ENCODE measurements at places on chromosomes 7 and 10.

GRCh38 chr7:68417002-68417401 is 1181.3 kb upstream of the AUTS2 start:
- DNase-seq: no peak

DNA sequence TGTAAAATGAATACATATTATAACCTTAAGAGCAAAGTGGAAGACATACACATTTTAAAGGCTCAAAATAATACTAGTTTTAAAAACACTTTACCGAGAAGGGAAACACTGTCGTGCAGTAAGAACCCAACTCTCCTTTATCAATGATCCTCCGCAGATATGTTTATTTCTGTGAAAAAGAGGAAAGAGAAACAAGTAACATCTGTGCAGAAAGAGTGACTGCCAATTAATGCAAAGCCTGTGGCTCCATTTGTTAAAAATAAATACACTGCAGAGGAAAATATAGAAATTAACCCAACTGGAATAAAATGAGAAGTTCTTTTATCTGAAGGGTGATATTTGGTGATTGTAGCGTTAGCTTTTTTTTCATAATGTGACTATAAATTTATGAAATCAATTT is 62.7 kb downstream of the HGF start:
- DNase-seq: no peak

DNA sequence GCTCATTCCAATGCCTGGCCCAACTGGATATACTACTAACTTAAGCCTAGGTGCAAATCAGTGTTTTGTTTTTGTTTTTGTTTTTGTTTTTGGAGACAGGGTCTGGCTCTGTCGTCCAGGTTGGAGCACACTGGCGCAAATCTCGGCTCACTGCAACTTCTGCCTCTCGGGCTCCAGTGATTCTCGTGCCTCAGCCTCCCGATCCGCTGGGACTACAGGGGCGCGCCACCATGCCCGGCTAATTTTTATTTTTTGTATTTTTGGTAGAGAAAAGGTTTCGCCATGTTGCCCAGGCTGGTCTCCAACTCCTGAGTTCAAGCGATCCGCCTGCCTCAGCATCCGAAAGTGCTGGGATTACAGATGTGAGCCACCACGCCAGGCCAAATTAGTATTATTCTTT is 1.6 kb downstream of the PPP3CB start:
- DNase-seq: no peak

DNA sequence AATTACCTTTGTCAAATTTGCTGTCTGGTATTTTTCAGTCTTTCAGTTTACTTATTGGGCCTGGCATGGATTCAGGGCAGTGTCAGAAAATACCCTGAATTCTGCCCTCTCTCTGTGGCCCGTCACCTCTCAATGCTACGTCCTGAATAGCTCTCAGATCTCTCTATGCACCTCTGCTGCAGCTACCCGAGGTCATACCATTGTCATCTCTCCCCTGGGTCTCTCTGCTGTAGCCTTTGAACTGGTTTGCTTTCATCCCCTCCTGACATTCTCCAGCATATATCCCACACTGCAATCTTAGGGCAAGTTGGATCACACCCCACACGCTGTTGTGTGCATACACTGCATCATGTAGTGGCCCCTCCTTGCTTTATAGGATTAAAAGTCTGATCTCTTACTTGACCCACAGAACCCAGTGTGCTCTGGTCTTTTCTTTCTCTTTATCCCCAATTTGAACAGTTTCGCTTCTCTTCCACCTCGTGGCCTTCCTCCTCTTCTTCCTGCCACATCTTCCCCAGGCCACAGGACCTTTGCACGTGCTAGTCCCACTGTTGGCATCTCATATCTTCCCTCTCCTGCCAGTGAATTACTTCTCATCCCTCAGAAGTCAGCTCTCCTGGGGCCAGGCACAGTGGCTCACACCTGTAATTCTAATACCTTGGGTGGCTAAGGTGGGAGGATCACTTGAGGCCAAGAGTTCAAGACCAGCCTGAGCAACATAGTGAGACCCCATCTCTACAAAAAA is 372.9 kb downstream of the GALNT17 start:
- DNase-seq: no peak

GRCh38 chr10:44017483-44018145 is 367.3 kb downstream of the CXCL12 start:
- no peak for DNase-seq

DNA sequence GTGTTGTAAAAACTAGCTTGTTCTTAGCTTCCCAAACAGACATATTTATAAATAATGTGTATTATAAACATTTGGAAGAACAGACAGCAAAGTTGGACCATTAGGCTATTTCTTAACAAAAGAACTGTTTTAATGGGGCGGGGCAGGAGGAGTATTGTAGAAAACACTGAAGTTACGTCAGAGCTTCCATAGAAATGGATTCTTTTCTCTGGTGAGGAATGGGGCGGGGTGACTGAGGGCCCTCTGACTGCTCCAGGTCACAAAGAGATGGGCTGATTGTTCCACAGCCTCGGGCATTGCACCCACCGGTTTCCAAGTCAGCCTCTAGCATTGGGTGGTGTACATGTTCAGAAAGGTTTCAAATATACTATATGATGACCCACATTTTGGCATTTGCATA is 36.8 kb upstream of the ADAM12 start:
- no peak for DNase-seq

Data from fibroblast of skin of left quadriceps (primary cell).